ENCODE measurements at places on chromosomes 7 and 10. TPM values are rescaled to one million over a fixed set of nuclear protein-coding genes. Genes with fewer than 3 reads are reported as not detected.
A peak's percentile ranks its signal among the peaks of the same experiment; 100 is the strongest.

GRCh38 chr10:134247-135131 lies 766 bp upstream of the ZMYND11 start:
- peak overlapping the region; percentile 88 for H3K27ac ChIP-seq
- H3K4me3 ChIP-seq = peak overlapping the region; percentile 79
- H3K4me1 ChIP-seq = peaks cover 27% of the 10 kb centered on the region

DNA sequence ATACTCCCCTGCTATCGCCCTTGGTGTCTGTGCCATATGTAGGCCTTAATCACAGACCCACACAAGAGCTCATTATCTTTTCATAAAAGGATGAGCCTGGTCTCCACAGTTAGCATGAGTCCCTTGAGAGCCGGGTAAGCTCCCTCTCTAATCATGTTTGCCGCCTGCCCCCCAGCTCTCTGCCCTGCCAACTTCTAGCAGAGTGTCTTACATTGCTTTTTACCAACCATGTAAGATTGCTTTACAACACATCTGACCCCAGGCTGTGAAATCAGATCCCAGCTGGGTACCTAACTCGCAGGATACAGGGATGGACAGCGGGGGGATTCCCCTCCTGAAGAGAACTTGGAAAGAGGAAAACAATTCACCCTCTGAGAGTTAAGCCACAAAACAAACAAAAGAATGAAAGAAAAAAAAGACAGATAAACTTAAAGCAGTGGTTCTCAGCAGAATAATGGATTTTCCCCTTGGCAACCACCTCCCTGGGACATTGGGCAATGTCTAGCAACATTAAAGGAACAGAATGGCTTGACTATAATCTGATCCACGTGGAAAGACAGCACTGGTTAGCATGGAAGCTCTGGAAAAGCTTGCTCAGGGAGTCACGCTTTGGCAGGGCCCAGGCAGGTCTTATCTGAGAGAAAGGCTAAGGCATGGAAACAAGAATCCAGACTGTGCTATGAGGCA lies 39.4 kb upstream of the ATOH7 start:
- peaks cover 8% of the 10 kb centered on the region for H3K27me3 ChIP-seq
- no peak for DNase-seq
- H3K4me1 ChIP-seq = no peaks in the 10 kb centered on the region
- no peak overlapping the region for H3K27ac ChIP-seq

The IGFBP1 gene
- not detected for total RNA-seq

The POT1 gene
- total RNA-seq = 36.1 TPM

The BLVRA gene
- total RNA-seq = 26.6 TPM

The ALOX5 gene
- 0.14 TPM for total RNA-seq

The PLPP4 gene
- not detected for total RNA-seq

The SFMBT2 gene
- 20.0 TPM for total RNA-seq

All from activated naive CD4-positive, alpha-beta T cell treated with anti-CD3 and anti-CD28 coated beads for 36 hours (primary cell).